ENCODE measurements at places on chromosomes 16 and 17.

GRCh38 chr17:14792746-14793145 is 472.4 kb downstream of the PMP22 start:
- DNase-seq, result no peak

DNA sequence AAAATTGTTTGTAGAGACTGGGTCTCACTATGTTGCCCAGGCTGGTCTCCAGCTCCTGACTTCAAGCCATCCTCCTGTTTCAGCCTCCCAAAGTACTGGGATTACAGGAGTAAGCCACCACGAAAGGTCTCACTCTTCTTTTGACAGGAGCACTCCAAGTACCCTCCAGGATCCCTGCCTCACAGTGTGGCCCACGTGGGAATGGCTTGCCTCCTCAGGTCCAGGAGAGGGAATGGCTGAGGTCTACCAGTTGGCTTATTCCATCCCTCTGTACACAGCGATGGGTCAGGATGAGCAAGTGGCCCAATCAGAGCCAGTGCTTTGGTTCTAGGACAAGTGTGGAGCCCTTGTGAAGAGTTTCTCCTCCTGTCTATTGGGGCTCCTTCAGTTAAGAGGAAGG is 73.7 kb upstream of the ZNF423 start:
- DNase-seq, result no peak

DNA sequence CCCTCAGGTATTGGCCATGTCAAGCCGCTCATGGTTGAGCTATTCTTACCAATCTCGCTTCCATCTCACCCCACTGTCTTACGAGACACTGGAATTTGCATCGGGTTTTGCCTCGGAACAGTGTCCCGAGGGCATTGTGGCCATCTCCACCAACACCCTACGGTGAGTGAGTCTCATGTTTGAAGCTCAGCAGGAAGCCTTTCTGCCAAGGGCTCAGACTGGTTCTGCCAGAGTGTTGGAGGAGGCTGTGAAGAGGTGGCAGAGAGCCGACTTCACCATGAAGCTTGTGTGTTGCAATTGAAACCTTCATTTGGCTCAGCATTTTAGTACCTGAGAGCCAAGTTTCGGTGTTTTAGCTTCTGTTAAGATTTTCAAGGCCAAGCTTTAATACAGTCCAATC is 38.0 kb downstream of the SF3B3 start:
- no peak for DNase-seq

DNA sequence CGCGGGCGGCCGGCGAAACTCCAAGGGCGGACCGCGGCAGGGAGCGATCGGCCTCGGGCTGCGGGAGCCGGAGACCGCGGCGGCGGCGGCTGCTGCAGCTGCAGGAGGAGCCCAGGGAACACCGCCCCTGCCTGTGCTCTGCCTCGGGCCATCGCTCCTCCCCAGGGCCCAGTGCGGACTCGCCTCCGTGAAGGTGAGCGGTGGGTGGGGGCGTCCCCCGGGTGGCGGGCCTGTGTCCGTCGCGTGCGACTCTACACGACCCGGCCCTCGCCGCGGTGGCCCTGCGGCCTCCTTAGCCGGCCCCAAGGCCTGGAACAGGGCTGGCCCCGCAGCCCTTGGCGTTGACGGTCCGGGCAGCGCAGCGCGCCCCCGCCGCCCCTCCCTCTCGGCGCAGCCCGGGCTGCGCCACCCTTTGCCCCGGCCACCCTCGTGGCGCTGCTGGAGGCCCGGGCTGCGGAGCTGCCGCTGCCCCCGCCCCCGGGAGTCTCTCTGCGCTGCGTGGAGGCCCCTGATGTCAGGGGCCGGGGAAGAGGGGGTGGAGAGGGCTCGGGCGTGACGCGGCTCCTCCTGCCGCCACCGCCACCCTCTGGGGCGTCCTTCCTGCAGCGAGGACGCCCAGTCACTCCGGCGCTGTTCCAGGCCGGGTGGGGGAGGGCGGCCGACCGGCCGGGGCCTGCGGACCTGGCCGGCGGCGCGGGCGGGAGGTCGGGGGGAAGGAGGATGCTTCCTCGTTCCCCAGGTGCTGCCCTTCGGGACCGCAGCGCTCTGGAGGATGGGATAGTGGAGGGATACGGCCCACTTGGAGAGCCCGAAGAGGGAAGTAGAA is 485 bp downstream of the DYNLL2 start:
- no peak for DNase-seq

DNA sequence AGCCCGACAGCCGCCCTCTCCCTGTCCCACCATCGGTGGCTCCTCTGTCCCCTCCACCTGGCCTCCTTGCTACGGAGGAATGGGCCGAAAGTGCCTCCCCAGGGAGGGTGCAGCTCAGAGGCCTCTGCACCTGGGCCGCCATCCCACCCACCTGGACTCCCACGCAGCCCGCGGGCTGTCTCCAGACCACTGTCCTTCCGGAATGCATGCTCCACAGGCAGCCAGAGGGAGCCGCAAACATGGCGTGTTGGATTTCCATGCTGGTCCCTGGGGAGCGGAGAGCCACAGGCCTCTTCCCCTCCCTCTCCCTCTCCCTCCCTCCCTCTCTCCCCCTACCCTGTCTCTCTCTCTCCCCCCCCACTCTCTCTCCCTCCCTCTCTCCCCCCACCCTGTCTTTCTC is 3.0 kb downstream of the SSTR5 start:
- no peak for DNase-seq

GRCh38 chr16:84925092-84925772 is 86.1 kb downstream of the ZDHHC7 start:
- DNase-seq, result no peak

- DNase-seq, result no peak
These were observed 3.1 kb downstream of the TLCD2 start for GRCh38 chr17:1707107-1707506.

GRCh38 chr17:27241346-27241946 is 52.5 kb upstream of the WSB1 start:
- DNase-seq, result no peak

DNA sequence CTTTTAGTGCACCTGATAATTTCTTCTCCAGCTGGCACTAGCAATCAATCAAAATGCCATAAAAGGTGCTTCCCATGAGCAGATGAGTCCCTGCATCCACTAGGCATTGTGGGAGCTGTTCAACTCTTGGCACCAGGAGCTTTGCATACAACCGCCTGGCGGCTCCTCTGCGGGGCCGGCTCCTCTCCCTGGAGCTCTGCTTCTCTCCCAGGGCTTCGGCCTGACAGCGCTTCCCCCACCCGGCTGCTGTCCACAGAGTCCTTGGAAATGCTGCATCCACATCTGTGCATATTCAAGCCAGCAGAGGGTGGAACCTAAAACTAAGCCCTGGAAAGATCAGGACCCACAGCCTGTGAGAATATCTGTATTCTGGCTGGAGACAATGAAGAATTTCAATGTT is 62.9 kb downstream of the LMF1 start:
- no peak for DNase-seq

- no peak for DNase-seq
These were observed 3.7 kb upstream of the RAB40C start for GRCh38 chr16:586047-586644.

GRCh38 chr17:58412064-58412703 is 5.2 kb downstream of the RNF43 start:
- no peak for DNase-seq

DNA sequence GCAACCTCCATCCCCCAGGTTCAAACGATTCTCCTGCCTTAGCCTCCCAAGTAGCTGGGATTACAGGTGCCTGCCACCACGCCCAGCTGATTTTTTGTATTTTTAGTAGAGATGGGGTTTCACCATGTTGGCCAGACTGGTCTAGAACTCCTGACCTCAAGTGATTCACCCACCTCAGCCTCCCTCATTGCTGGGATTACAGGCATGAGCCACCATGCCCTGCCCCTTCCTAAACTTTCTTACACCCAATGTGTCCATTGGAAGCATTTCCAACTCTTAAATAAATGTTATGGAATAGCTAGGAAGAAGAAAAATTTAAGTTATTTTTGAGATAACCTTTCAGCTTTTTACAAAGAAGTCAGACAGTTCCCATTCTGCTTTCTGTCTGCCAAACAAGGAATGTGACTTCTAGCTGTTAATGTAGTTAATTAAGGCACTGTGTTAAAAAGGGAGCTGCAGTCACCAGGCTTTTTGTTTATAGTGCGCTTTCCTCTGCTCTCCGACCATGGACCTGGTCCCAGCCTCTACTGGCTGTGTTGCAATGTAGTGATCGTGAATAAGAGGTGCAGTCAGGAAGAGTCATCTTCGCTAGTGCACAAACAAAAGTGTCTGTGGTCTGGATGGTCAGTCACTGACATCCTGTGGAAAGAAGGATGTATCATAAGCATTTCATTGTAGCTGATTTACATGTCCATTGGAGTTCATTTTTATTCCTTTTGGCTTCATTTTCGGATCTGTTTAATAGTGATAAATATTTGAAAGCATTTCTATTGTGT is 39.7 kb downstream of the USP10 start:
- DNase-seq, result no peak

GRCh38 chr17:55295411-55296170 is 30.8 kb downstream of the HLF start:
- DNase-seq, result no peak

GRCh38 chr17:72163474-72163873 is 42.7 kb downstream of the SOX9 start:
- DNase-seq, result no peak

DNA sequence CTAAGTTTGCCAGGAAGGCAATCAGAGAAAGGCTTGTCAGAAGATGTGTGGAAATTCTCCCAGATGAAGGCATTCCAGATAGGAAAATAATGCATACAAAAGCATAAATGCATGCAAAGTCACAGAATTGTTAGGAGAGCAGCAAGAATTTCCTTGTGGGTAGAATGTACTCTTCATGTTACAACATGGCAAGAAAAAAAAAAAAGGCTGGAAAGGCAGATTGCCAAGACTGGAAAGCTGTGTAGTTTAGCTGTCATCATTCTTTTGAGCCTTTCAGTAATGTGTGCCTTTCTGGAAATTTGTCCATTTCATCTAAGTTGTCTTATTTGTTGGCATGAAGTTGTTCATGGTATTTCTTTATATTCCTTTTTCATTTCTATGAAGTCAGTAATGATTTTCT is 71.0 kb upstream of the EFCAB3 start:
- DNase-seq, result no peak

DNA sequence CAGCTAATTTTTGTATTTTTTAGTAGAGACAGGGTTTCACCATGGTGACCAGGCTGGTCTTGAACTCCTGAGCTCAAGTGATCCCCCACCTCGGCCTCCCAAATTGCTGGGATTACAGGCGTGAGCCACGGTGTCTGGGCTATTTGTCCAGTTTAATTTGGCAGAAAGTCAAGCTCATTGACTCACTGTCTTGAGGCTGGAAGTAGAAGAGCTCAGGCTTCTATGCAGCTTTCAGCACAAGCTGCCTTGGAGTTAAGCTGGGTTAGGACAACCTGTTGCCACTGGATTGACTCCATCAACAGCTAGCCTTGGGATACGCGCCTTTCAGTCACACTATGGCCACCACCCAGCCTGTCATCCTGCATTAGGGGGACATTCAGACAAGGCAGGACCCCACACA is 76.2 kb upstream of the DNAH17 start:
- DNase-seq, result no peak

GRCh38 chr17:82963104-82963950 is 116.1 kb upstream of the METRNL start:
- no peak for DNase-seq

DNA sequence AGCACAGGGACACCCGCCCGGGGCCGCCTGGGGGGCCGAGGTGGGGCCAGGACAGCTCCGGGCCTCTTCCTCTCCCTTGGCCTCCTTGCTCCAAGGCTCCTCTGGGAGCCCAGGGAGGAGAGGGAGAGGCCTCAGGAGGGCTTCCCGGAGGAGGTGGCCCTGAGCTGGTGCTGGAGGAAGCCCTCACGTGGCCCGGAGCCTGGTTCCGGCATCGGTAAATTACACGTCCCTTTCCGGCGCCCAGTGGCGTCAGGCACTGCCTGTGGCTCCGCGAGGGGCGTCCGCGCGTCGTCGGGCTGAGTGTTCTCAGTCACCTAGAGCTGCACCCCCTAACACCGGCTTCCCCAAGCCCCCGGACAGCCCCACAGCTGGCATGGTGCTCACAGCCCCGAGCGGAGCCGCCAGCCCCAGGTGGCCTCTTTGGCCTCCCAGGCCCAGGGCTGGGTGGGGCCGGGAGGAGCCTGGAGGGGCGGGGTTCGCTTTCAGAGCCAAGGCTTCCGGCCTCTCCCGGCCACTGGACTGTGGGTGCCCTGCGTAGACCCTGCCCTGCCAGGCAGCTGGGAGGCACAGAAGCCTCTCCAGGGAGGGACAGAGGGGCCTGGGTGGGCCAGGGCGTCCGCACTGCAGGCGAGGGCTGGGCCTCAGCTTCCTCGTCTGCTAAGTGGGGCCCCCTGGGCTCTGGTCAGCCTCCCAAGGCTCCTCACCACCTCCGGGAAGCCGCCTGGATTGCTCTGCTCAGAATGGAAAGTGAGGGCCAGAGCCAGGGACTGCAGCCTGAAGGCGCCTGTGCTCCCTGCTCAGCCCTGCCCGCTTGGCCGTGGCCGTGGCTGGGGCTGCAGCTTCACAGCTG is 27.9 kb upstream of the SSTR5 start:
- no peak for DNase-seq

- DNase-seq, result no peak
These were observed 30.9 kb downstream of the DCAKD start for GRCh38 chr17:45020354-45021138.

- no peak for DNase-seq
These were observed 74.3 kb downstream of the SSH2 start for GRCh38 chr17:29855686-29856085.

DNA sequence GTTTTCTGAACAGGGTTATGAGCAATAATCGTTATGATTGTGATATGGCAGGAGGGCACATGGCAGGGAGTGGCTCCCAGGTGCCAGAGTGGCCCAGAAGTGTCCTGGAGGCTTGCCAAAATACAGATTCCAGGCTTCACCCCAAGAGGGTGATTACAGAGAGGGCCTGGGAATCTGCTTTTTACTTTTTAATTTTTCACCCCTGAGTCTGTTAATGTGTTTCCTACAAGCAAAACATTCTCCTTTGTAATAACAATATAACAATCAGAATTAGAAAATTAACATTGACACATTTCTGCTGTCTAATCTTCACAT is 212.4 kb downstream of the SNX29 start:
- no peak for DNase-seq

GRCh38 chr17:30970831-30971567 is at the start of gene RNF135:
RNF135 (plus strand) TSS chr17:30971039; CDS start chr17:30971074, 35 bp downstream.
- DNase-seq, result no peak

GRCh38 chr17:39164675-39165143 is 1.3 kb downstream of the ARL5C start:
- DNase-seq, result no peak

DNA sequence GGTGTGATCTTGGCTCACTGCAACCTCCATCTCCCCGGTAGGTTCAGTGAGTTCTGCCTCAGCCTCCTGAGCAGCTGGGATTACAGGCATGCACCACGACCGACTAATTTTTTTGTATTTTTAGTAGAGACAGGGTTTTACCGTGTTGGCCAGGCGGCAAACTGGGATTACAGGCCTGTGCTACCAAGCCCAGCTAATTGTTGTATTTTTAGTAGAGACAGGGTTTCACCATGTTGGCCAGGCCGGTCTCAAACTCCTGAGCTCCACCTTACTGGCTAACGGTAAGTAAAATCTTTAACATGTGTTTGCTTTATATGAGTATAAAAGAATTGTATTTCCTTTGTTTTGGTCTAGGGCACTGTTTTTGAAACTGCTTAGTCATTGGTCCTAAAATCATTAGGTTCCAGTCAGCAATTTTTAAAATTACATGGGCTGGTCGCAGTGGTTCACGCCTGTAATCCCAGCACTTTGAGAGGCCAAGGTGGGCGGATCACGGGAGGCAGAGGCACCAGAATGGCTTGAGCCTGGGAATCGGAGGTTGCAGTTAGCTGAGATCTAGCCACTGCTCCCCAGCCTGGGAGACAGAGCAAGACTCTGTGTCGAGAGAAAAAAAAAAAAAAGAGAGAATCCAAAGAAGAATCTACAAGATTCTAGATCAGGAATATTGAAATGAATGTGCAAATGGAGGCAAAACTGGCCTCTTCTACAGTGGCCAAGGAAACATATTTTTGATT is 3.6 kb downstream of the FLYWCH1 start:
- DNase-seq, result no peak
